ENCODE measurements at places on chromosomes 16 and 17.

DNA sequence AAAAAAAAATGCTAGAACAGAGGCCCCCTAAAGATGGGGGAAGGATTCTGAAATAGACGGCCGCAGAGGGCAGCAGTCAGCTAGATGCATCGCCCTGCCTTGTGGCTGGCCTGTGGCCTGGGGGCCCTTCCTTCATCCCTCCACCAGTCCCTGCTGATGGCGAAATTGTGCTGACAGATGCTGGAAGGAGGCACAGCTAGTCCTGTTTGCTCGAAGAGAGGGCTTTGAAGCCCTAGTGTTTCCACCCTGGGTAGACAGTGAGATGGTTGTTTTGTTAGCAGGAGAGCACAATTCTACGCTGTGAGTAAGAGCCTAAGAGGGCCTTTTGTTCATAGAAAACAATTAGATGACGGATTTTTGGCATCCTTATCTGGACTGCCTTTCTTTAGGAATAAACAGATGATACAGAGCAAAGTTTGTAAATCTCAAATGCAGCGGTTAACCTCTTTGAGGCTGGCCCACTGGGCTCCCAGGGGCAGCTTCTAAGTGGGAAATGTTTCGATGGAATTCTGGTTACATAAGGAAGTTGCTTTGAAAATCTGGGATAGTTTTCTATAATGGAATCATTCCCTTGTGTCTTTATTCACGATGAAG is 23.0 kb downstream of the VPS35L start:
- DNase-seq = no peak

DNA sequence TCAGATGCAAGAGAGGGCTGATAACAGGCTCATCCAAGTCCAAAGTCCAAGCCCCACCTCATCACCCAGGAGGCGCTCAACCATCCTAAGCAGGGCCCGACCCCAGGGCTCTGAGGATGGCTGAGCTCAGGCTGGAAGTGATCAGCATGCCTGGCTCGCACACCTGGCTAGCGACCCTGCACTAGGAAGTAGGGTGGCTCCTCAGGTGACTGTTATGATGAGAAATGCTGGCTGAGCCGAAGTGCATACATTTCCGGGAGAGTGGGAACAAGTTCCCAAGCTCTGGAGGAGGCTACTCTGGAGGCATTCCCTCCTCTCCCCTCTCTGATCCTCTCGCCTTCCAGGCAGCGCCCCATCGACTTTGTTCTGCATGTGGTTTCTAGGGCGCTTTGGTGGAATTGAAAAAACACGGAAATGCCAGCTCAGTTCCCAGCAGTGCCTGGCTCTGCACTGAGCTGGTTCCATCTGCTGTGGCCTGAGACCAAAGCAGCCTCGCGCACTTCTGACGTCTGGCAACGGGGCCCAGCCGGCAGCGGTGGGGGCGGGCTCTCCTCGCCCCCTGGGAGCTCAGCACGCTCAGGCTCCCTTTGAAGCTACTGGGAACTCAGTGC is 130.3 kb downstream of the IRF8 start:
- DNase-seq = no peak

GRCh38 chr16:29025218-29025617 is 40.4 kb downstream of the LAT start:
- DNase-seq = no peak

DNA sequence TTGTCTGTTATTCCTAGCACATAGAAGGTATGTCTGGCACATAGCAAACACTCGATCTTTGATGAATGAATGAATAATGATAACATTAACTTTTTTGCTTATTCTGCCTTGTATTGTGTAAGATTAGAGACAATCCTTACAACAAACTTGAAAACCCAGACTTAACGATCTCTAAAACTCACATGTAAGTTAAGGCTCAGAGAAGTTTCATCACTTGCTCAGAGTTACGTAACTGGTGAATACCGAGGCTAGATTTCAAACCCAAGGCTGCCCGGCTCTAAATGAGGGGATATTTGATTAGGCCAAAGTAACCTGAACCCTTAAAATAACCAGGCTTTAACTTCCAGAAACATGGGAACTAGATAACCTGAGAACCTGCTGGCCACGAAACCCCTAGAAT is 22.3 kb downstream of the CAPNS2 start:
- no peak for DNase-seq

GRCh38 chr17:50631908-50632571 is 2.6 kb upstream of the ABCC3 start:
- no peak for DNase-seq

GRCh38 chr17:40517286-40517662 is 15.9 kb upstream of the TNS4 start:
- DNase-seq = no peak

DNA sequence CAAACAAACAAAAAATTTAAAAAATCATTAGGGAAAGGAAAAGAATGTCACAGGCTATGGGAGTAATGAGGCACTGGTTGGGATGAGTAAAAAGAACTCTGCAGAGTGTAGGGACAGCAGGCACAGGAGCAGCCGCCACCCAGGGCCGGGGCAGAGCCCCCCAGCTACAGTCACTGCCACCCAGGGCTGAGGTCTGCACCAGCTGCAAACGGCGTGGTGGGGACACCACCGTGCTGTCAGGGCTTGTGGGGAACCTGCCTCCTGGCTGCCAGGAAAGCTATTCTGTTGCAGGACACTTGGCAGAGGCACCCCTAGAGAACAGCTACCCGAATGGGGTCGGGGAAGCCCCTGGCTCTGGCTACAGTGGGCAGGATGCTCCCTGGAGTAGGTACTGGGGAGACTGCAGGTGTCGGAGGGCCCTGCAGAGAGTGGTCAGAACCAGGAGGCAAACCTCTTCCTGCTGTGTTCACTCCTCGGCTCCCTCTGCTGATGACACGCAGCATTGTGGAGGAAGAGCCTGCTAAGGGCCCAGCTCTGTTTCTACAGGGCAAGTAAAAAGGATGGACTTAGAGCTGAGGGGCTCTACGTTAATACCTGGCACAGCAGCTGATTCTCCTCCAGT is 32.3 kb upstream of the CAPN15 start:
- no peak for DNase-seq

GRCh38 chr17:35160354-35161201 is 13.0 kb downstream of the UNC45B start:
- DNase-seq = peak; percentile 39

GRCh38 chr16:340370-341091 is 12.0 kb downstream of the AXIN1 start:
- DNase-seq = no peak

GRCh38 chr17:38725066-38725465 is 5.1 kb upstream of the CISD3 start:
- DNase-seq = no peak

GRCh38 chr17:2302778-2303203 is 794 bp downstream of the SMG6 start:
- no peak for DNase-seq

DNA sequence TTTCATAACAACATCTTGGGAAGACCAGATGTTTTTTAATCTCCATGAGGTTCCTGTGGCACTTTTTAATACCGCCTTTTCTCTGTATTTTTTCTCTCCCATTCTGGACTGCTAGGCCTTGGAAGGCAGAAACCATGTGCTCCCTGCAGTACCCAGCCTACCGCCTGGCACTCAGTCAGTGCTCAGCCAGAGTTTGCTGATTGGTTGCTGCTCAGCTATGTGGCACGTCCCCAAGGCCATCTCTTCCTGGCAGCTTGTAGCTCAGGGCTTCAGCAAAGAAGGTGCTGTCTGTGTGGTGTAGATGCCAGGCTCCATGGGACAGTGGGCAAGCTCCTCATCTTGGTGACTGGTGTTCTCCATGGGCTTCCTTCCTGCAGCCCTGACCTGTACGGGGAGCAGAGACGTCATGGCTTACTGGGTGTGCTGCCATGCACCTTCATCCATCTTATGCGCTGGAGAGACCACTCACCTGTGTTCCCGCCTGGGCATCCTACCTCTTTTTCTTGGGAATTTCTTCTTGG is 86.7 kb downstream of the CLEC16A start:
- no peak for DNase-seq

GRCh38 chr16:8655184-8655717 is 19.2 kb upstream of the ABAT start:
- DNase-seq = no peak

DNA sequence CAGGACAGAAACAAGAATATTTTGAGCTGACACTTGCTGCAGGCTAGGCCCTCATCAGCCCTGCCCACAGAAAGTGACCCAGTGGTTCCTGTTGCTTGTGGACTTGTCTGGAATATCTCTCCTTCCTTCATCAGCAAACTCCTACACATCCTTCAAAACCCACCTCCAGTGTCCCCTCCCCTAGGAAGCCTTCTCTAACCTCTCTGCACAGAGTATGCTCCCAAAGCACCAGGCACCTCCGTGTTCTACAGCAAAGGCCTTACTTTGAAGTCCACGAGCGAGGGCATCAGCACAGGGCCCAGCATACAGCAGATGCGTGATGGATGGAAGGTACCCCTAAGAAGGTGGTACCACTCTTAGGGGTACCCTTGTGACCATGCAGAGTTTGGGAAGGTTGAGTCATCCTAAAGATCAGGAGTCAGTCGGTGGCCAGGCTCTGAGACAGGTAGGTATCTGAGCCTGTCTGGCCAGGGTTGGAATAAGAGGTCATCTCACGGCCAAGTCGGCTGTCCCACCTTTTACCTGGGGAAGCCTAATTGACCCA is 2.0 kb downstream of the CCDC102A start:
- DNase-seq = no peak

DNA sequence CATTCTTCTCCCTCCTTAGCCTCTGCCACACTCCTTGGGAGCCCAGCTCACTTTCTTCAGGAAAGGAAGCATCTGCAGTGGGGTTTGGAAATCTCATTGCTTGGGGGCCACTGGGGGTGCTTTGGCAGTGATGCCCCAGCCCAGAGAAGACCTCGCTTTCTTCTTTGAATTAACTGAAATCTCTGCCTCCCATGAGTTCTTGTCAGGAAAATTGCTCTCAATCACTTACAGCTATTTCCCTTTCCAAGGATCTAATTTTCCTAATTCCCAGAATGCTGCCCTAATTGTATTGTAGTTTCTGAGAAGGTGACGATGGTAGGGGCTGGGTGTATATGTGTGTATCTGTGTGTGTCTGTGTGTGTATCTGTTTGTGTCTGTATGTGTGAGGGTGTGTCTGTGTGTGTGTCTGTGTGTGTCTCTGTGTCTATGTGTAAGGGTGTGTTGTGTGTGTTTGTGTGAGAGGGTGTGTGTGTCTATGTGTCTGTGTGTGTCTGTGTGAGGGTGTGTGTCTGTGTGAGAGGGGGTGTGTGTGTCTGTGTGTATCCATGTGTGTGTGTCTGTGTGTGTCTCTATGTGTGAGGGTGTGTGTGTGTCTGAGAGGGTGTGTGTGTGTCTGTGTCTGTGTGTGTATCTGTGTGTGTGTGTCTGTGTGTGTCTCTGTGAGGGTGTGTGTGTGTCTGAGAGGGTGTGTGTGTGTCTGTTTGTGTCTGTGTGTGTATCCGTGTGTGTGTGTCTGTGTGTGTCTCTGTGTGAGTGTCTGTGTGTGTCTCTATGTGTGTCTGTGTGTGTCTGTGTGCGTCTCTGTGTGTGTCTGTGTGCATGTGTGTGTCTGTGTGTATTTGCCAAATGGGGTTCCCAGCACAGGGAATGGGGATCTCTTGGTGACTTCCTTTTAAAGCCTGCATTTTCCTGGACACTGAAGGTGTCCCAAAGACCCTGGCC is 83.5 kb upstream of the DNAJA2 start:
- DNase-seq = no peak

DNA sequence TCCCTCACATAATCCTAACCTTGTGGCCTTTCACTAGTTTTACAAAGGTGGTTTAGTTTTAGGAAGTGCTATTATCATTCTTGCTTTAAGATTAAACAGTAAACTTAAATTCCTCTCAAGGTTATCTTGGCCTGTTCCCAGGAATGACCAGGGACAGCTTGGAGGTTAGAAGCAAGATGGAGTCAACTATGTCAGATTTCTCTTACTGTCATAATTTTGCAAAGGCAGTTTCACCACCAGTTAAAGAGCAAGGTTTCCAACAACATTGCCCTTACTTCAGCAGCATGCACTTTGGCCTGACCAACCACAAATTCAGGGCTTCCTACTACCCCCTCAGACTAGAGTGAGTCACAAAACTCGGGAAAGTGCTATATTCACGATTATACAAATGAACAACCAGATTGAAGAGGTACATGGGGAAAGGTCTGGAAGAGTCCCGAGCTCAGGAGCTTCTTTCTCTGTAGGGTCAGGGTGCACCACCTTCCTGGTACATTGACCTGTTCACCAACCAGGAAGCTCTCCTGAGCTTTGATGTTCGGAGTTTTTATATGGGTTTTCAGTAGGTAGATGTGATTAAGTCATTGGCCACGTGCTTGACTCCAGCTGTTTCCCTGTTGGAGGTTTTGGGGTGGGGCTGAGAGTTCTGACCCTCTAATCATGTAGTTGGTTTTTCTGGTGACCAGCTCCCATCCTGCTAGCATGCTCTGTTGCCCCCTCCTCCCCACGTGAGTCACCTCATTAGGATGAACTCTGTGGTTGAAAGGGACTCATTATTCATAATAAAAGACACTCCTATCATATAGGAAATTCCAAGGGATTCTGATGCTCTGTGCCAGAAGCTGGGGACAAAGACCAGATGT is 19.4 kb downstream of the RHOT1 start:
- no peak for DNase-seq

DNA sequence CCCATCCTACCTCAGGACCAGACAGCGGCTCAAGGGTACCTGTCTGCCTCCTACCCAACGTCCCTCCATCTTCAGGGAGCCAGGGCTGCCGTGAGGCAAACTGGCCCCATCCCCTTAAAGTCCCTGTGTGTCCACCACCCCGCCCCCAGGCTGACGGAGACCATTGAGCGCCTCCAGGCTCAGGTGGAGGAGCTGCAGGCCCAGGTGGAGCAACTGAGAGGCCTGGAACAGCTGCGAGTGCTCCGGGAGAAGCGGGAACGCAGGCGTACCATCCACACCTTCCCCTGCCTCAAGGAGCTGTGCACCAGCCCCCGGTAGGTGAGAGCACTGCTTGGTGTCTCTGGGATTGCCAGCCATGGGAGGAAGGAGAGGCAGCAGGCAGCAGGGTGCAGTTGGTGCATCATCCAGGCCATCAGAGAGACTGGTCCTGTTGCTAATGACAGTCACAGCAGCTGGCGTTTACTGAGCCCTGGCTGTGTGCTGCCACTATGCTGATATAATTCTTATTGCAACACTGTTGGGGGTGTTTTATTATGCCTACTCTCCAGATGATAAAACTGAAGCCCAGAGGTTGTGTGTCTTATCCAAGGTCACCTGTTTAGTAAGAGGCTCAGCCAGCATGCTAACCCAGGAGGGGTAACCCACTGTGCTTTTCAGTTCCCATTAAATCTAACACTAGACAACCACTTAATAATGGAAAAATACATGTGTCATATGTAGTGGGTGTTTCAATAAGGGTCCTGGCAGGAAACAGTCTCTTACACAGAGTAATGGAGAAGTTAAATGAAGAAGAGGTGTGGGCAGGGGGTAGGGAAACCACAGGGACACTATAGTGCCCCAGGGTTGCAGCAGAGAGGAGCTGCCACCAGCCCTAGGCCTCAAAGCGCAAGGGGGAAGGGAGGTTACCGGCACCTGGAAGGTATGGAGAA is 10.3 kb upstream of the MRPL58 start:
- DNase-seq = no peak
